ENCODE measurements at places on chromosomes 2 and 18.

DNA sequence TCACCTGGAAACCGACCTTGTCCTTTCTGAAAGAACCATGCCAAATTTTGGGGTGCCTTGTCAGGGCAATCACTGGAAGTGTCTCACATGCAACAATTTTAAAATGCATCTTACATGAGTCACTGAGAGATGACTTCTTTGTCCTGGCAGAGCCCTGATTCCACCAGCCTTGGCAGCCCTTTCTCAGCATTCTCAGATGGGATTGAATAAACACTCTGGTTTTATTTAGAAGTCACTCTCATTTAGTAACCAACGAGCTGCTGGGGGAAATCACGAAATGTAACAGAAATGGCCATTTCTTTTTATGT is 3.8 kb upstream of the ATP8B1 start:
- no peak for DNase-seq

DNA sequence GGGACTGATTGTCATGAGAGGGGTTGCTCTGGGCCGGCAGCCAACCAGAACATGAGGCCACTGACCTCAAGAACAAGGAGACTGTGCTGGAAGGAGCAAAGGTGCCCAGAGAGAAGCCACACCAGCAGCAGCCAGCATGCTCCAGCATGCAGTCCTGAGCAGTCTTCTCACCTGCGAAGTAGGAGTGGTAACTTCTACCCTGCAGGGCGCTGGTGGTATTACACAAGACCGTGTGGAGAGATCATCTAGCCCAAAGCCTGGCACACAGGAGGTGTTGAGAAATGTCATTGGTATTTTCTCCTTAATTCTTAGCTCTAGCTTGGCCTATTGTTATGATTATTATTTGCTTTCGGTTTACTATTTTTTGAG is 132.7 kb downstream of the TSN start:
- DNase-seq, result no peak

DNA sequence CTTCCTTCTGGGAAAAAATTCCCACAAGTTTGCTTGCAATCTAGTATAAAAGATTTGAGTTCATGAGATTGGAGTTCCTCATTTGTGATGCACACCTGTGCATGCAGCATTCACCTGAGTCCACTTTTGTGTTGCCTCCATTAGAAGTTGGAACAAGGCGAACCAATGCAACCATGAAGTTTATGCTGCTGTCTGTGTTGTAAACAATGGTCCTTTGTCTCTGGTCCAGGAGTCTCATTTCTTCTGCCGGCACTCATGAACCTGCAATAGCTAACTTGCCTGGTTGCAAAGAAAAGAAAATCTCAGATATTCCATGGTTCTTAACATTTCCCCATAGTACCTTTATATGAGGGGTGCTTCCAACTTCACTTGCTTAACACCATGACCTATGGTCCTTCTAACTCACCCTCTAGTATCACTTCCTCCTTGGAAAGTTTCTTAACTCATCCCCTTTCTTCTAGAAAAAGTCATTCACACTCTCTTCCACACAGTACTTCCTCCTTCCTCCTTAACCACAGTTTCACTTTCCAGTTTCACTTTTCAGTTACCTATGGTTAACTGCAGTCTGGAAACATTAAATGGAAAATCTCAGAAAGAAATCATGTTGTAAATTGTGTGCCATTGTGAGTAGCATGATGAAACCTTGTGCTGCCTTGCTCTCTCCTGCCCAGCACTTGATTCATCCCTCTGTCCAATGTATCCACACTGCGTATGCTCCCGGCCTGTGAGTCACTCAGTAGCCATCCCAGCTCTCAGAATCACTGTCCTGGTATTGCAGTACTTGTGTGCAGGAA is 128.8 kb upstream of the TRIB2 start:
- DNase-seq, result no peak

DNA sequence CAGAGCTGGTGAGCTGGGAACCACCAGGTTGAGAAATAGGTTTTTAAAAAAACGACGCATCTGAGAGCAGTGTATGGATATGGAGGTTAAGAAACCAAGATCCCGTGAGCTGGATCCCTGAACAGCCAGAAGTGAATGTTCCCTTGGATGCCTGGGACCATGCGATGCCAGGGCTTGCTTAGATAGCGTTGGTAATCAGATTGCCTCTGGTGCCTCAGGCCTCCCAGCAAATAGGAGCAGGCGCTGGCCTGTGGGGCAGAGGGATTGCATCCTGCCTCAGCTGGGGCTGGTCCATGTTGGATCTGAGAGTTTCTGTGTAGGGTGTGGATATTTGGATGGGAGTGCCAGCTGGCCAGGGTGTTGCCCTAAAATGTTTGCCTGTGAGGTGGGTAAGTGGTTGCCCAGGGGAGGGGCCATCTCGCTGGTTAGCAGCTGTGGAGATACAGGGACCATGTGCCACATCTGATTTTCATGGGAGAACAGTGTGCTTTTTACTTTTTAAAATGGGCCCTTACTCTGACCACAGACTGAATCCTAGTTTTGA is 80.8 kb upstream of the MCFD2 start:
- DNase-seq, result no peak

GRCh38 chr18:58784601-58785137 is 80.0 kb upstream of the ZNF532 start:
- no peak for DNase-seq

GRCh38 chr18:78519394-78520062 is 460.1 kb upstream of the SALL3 start:
- no peak for DNase-seq

GRCh38 chr2:156400706-156401678 is 35.2 kb upstream of the GPD2 start:
- peak; percentile 86 for DNase-seq

- DNase-seq, result no peak
Observed at GRCh38 chr2:35504419-35504818, 851.2 kb upstream of the CRIM1 start.

DNA sequence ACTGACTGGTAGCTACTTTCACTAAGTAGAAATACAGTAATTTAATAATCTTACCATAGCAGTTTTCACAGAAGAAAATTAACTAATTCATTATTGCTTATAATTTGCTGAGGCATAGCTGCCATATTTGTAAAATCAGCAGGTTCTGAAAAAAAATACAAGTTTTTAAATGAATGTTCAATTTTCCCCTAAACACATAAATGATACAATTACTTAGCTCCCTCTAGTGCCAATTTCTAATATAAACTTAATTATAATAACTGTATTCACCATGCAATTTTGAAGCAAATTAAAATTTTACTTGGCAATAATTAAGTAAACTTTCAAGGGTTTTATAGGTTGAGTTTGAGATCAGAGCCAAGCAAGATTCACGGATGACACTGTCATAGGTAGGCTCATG is 1321.6 kb upstream of the ACVR2A start:
- peak; percentile 17 for DNase-seq

DNA sequence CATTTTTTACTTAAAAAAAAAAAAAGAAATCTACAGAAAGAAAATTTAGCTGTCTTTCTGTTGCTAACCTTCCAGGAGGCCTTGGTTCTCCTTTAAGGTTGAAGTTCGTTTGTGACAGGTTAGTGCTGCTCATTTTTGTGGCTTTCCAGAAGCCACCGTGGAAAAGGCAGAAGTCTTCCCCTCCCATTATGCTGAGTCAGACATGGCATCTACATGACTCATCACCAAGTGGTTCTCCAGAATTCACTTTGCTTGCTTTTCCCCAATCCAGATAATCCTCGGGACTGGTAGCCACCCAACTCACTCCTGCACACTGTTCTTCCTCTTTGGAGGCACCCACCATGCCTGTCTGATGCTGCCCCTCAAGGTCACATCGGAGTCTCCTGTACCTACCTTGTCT is 228.7 kb downstream of the PIK3C3 start:
- no peak for DNase-seq

DNA sequence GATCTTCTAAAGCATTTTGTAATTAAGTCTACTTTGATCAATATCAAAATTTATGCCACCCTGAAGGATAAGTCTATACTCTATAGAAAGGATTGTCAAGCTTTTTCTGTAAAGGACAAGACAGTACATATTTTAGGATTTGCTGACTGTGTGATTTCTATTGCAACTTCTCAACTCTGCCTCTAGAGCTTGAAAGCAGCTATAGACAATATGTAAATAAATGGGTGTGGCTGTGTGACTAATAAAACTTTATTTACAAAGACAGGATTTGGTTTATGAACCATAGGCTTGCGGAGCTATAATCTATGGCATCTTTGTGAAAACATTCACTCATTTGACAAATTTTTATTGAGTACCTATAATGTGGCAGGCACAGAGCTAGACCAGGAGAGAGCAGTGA is 18.4 kb downstream of the UPP2 start:
- DNase-seq, result no peak

- no peak for DNase-seq
Observed at GRCh38 chr2:74036450-74037195, 51.9 kb downstream of the TET3 start.

- no peak for DNase-seq
Observed at GRCh38 chr2:220509966-220510365, 882.5 kb downstream of the SLC4A3 start.

GRCh38 chr18:76351961-76352581 is 143.0 kb downstream of the ZNF516 start:
- peak; percentile 9 for DNase-seq

DNA sequence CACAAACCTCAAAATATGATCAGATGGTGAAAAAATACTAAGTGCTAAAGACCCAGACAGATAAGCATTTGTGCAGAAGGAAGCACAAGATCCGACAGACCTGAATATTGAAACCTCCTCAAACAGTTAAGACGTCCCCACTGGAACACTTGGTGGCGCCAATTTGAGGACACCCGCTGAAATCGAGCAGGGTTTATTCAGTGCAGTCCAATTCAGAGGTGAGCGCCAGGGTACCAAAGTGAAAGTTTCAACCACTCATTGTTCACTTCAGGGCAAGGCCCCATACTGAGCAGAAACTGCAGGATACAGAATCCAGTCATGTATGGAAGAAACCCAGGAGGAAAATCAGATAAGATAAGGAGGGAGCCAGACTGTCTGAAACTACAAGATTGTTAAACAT is 417.6 kb downstream of the LRRTM4 start:
- no peak for DNase-seq

GRCh38 chr2:25039126-25039525 is 2.8 kb upstream of the EFR3B start:
- no peak for DNase-seq

DNA sequence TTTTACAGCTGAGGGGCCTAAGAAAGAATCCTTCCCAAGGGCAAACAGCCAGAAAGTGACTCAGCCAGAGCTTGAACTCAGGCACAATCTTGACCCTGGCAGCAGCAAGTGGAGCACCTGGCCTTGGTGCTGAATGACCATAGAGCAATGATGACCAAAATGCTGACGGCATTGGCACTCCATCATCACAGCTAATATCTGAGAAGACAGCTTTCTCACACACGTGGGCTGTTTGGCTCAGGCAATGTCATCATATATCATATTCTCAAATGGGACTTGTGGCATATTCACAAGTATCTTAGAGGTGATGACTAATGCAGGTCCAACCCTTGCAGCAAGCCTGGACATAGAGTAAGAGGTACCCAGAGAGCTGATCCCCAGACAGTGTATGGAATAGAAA is 443.9 kb upstream of the MYT1L start:
- no peak for DNase-seq

DNA sequence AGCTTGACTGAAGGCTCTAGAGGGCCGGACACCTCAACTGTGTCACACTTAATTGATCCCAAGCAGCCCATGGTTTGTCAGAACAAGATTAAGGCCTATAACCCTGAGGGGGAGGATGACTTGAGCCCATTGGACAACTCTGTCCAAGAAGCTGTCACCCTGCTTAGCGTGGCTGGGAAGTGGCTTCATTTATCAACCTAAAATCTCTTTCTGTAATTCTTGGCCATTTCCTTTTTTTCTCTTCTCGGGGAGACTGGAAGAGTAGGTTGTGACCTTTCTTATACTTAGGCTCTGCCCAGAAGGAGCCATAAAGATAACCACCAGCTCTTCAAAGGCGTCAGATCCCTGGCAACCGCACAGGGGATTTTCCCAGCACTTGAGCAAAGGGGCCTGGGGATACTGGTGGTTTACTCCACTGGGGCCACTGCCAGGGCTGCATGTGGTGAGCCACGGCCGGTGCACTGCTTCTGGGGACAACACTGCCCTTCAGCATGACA is 265.5 kb downstream of the CYRIA start:
- DNase-seq, result no peak

- no peak for DNase-seq
Observed at GRCh38 chr2:196535742-196536141, 103.8 kb upstream of the CCDC150 start.

GRCh38 chr2:215711471-215712034 is 275.7 kb upstream of the FN1 start:
- no peak for DNase-seq

DNA sequence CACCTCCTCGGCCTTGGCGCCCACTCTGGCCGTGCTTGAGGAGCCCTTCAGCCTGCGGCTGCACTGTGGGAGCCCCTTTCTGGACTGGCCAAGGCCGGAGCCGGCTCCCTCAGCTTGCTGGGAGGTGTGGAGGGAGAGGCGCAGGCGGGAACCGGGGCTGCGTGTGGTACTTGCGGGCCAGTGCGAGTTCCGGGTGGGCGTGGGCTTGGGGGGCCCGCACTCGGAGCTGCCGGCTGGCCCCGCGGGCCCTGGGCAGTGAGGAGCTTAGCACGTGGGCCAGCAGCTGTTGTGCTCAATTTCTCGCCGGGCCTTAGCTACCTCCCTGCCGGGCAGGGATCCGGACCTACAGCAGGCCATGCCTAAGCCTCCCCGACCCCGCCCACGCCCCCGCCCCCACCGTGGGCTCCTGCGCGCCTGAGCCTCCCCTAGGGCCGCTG is 25.3 kb upstream of the TNP1 start:
- no peak for DNase-seq

GRCh38 chr2:14451312-14451711 is 181.2 kb upstream of the LRATD1 start:
- no peak for DNase-seq
